ENCODE measurements at places on chromosomes 7 and 10.

DNA sequence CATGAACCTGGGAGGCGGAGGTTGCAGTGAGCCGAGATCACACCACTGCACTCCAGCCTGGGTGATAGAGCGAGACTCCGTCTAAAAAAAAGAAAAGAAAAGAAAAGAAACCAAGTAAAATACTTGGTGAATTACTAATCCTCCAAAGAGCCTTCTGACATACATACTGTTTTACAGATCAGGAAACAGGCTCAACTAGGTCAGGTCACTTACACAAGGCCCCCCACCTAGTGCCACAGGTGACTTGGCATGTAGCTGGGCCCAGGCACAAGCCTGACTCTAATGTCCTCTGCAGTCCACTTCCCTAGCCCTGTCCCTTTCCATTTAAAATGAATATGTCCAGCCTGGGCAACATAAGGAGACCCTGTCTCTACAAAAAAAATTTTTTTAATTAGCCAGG is 157.0 kb downstream of the TPST1 start:
- DNase-seq, result no peak

GRCh38 chr7:128040205-128040604 is 9.0 kb upstream of the LRRC4 start:
- DNase-seq, result no peak

DNA sequence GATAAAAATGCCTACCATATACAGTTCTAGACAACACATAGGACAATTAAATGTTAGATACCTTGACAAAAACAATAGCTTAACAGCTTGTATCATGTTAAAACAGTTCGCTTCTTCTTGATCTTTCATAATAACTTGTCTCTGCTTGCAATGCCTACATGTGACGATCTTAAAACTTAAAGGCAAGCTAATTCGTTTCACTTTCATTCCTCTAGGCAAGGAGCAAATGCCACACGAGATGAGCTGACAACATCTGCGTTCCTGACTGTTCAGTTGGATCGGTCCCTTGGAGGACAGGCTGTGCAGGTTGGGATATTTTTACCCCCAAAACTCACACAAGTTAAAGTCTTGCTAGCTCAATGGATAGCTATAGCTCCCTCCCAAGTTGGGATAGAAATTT is 51.6 kb upstream of the ARL4A start:
- DNase-seq, result no peak

- DNase-seq, result no peak
Measured at GRCh38 chr10:124341768-124342135, 77.0 kb downstream of the OAT start.

GRCh38 chr7:37782166-37782565 is 66.2 kb upstream of the NME8 start:
- DNase-seq, result no peak

- no peak for DNase-seq
Measured at GRCh38 chr7:112447406-112447805, 2.9 kb upstream of the IFRD1 start.

GRCh38 chr7:88888684-88889083 is 93.1 kb upstream of the TEX47 start:
- no peak for DNase-seq

GRCh38 chr7:83475420-83475819 is 173.5 kb downstream of the SEMA3E start:
- DNase-seq, result no peak

GRCh38 chr10:16799621-16800020 is 17.6 kb downstream of the RSU1 start:
- DNase-seq, result no peak

DNA sequence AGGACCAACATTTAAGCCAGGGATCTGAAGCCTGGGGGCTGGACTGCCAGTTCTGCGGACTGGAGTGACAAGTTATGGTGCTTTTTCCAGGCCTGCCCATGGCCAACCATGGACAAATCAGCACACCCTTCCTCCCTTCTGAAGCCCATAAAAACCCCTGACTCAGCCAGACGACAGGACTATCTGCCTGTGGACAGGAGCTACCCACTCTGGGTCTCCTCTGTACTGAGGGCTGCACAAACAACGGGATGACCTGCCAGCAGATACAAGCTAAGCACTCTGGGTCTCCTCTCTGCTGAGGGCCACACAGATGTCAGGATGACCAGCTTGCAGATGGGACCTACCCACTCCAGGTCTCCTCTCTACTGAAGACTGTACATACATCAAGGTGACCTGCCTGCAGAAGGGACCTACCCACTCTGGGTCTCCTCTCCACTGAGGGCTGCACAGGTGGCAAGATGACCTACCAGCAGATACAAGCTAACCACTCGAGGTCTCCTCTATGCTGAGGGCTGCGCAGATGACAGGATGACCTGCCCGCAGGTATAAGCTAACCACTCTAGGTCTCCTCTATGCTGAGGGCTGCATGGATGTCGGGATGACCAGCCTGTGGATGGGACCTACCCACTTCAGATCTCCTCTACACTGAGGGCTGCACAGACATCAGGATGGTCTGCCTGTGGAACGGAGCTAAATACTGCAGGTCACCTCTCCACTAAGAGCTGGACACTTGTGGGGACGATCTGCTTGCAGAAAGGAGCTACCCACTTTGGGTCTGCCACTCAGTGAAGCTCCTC is 110.1 kb upstream of the GPR22 start:
- DNase-seq, result no peak

- no peak for DNase-seq
Measured at GRCh38 chr10:29379208-29379607, 90.3 kb downstream of the LYZL1 start.

GRCh38 chr7:15461576-15461975 is 100.2 kb downstream of the AGMO start:
- peak; percentile 69 for DNase-seq

GRCh38 chr7:158394936-158395335 is 192.7 kb downstream of the PTPRN2 start:
- DNase-seq, result peak; percentile 29

DNA sequence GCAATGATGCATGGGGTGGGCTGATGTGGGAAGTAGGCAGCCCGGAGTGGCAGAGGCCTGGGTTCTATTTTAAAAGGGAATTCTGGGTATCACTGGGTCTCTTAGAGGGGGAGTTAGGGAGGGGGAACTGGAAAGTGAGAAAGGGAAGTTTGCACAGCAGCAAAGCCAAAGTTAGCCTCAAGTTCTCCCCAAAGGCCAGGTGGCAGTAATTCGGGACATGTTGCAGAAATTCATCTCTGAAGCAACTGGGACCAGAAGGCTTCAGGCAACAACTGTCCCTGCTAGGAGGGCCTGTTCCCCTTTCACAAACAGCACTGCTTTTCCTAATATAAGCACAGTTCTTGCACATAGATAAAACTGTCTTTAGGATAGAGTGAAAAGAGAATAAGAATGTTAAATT is 67.4 kb downstream of the NOD1 start:
- DNase-seq, result no peak

GRCh38 chr7:37083311-37084096 is 359.2 kb upstream of the AOAH start:
- peak; percentile 77 for DNase-seq

- DNase-seq, result peak; percentile 24
Measured at GRCh38 chr10:102744374-102745051, 765 bp downstream of the WBP1L start.

DNA sequence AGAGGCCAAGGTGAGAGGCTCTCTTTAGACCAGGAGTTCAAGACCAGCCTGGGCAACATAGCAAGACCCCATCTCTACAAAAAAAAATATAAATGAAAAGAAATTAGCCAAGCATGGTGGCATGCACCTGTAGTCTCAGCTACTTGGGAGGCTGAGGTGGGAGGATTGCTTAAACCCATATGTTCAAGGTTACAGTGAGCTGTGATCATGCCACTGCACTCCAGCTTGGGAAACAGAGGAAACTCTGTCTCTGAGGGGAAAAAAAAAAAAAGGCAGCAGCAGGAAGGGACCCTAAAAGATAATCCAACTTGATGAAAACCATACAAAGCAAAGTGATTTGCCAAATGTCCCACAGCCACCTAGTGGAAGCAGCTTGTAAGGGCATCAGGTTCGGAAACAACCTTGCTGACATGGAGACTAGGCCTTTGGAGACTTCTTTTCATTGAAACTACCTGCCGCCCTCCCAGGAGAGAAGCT is 15.6 kb upstream of the PBLD start:
- DNase-seq, result peak; percentile 46

DNA sequence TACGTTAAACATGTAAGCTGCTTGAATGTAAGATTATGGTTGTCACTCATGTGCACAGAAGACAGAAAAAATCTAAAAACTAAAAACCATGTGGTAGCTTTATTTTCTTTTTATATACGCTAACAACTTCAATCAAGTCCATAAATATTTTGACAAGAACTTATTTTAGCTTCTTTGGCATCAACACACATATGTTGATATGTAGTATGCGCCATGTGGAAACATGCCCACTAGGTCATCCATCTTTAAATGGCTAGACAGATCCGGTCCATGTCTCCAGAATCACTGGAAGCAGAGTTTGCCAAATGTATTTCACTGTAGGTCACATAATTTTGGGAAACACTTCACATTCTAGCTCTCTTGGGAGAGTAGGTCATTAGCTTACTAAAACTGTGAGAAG is 261.5 kb upstream of the IMMP2L start:
- no peak for DNase-seq

DNA sequence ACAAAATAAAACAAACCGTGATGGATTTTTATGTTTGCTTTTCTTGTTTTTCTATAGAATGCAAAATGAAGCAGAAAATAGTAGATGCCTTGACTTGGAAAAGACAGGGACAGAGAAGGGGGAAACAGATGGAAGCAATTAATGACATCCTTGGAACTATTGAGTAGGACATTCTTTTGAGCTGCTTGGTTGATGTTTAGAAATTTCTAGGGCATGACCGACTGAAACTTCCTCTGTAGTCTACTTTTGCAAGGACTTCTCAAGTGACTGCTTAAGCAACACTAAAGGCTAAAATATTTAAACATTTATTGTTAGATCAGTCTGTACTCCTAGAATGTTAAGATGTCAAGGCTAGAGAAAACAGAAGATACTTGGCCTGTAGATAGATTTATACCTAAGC is 49.4 kb downstream of the VCL start:
- DNase-seq, result peak; percentile 75

- no peak for DNase-seq
Measured at GRCh38 chr10:97494863-97495506, 3.2 kb downstream of the MMS19 start.

DNA sequence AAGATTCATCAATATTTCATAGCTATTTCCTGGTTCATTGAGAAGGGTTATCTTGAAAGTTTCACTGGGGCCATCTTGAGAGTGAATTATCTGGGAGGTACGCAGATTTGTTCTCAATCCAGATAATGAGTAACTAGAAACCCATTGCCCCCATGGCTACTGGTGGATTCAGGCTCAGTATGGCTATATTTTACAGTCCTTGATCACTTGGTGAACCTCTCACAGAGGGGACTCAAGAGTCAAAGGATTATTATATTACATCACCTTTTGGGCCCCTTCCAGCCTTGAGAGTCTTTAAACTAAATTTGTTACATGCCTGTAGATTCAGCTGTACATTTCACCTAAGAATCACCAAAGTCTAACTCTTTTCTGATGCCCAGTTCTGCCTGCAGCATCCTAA is 11.6 kb downstream of the NKX2-3 start:
- no peak for DNase-seq

DNA sequence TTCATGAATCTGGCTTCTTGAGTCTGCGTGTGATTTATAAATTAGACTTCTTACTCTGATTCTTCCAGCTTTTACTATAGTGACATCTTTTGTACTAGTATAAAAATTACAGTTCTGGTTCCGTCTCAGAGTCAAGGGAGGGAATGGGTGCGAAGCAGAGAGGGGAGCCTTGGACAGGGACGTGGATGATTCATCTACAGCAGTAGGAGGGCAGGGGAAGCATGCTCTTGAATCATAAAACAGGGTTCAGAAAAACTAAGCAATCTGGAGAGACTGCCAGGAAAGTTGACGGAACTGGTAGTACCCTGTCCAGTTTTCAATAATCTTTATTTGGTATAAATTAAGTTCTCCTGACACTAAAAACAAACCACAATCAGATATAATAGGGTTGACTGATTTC is 58.1 kb downstream of the ITGA8 start:
- peak; percentile 38 for DNase-seq

GRCh38 chr7:27663989-27664331 is 1.3 kb upstream of the HIBADH start:
- DNase-seq, result no peak

- no peak for DNase-seq
Measured at GRCh38 chr10:97601268-97602215, 12.0 kb downstream of the C10orf62 start.

DNA sequence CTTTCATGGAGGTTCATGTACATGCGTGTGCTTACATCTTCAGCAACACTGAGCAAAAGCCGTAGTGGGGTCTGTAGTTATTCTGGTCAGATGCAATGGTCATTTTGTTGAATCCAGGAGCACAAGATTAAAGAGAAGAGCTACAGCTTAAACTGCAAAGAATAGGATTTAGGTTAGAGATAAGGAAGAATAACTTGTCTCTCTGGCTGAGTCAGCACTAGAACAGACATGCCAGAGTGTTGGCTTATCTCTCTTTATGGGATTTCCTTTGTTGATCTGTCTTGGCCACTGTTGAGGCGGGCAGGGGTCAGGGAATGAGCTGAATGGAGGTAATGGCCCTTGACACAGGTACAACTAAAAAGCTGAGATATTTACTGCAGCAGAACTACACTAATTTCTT is 473.5 kb downstream of the CCSER2 start:
- DNase-seq, result no peak

DNA sequence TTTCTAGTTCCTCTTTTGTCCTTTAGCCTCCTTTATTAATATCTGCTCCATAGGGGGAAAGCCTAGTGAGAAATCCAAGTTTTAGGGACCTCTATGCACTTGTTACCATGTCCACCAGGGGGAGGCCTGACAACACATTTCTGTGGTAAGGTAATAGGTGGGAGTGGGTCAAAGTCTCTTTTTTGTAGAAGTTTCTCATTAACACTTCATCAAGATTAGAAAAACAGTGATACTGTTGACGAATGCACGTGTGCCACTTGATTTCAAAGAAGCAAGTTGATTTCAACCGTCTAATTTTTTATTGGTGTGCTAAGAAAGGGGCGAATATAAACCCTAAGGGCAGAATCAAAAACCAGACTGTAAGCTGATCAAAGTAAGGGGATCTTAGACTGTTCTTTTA is 30.6 kb downstream of the CISD1 start:
- peak; percentile 70 for DNase-seq

GRCh38 chr10:5334196-5334880 is 30.4 kb upstream of the UCN3 start:
- DNase-seq, result no peak

GRCh38 chr7:33792041-33792440 is 113.3 kb upstream of the BMPER start:
- DNase-seq, result no peak
